ENCODE measurements at places on chromosomes 2 and 18.

GRCh38 chr18:26771524-26771923 lies 94.0 kb downstream of the AQP4 start:
- no peak for DNase-seq

- DNase-seq, result no peak
Measured at GRCh38 chr18:41456831-41457230, 498.2 kb upstream of the PIK3C3 start.

DNA sequence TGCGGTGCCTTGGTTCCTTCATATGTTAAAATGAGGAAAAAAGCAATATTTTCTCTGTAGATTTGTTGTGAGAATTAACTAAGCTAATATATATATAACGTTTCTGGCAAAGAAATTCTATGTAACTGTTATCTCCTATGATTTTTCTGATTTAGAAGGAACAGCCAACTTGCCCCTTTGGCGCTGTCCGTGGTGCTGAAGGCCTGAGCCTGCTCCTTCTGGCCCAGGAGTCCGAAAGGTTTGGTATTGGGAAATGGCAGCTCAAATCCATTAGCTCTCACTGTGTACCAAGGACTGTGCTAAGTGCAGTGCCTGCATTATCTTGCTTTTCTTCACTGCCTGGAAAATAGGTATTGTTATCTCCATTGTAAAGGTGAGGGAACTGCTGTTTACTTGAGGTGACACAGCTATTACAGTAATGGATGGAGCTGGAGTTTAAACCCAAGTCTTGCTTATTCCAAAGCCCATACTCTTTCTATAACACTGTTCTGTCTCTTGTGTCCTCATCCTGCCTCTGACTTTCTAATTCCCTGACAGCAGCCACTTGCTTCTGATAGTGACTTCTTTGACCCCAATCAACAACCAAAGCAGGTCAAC lies 52.2 kb downstream of the C1QL2 start:
- no peak for DNase-seq

- DNase-seq, result no peak
Measured at GRCh38 chr2:127129937-127130336, 23.0 kb upstream of the BIN1 start.

DNA sequence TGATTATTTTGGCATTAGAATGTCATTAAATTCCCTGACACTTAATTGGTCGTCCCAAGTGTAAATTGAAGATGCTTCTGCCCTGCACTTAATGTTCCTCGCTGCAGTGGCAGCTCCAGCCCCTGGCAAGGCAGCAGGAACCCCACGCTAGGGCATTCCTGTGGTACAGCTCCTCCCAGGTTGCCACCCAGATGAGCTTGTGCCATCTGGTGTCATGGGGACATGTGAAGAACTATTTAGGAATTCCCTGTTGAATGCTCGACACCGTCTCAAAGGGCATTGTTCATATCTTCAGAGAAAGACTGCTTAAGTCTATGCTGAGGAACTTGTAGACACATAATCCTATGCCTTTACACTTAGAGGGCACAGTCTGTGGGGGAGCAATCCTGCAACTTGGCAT lies 38.9 kb downstream of the BCL2L11 start:
- no peak for DNase-seq

- no peak for DNase-seq
Measured at GRCh38 chr18:74248595-74248994, 43.2 kb downstream of the CYB5A start.

- no peak for DNase-seq
Measured at GRCh38 chr2:159225025-159226016, 61.2 kb downstream of the WDSUB1 start.

DNA sequence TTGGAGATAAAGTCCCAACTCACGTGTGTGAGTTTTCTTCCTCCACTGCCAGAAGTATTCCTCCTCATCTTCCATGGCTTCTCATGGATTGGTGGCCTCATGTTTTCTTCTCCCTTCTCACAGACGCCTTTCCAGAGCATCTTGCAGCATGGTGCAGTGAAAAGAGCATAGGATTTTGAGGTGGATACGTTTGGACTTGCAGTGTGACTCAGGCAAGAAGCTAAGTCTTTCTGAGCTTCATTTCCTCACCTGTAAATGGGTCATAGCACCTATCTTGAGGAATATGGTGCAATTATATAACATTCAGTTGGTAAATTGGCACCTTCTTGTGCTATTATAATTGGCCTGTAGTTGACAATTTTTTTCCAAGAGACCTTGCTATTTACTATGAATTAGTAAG lies 247.6 kb downstream of the RDH14 start:
- no peak for DNase-seq

- DNase-seq, result no peak
Measured at GRCh38 chr18:13300029-13300428, 81.5 kb downstream of the LDLRAD4 start.

GRCh38 chr2:71460056-71460455 lies 6.7 kb downstream of the DYSF start:
- no peak for DNase-seq

DNA sequence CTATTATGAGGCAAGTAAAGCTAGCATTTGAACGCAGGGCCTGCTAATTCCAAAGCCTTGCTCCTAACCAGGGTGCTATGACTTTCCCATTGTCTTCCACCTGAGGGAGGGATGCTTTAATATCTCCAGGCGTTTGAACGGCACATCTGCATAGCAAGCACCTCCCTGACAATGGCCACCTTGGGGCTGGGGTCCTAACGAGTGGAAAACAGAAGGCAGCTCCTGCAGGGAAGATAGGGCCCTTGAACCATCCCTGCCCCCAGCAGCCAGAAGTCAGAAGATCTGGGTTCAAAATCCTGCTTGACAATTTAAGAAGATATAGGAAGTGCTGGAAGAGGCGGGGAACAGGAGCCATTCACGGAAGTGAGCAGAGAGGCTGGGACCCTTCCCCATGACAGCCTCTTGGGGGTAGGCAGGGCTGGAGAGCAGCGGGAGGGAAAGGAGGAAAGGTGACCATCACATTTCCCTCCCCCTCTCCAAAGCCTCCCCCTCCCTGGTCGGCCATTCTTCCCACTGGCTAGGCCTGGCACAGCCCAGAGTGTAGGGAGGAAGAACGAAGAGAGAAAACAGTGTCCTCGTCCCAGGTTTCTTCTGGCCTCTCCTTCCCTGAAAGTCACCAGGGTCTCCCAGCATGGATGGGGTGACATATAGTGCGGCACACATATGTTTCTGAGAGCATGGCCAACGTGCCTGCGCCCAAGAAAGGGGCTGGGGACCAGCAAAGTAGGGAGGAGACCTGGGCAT lies 73.5 kb downstream of the EMX1 start:
- no peak for DNase-seq
